ENCODE measurements at places on chromosomes 6 and 20.

GRCh38 chr6:157376241-157376640, 4.7 kb upstream of the ZDHHC14 start:
- no peak for DNase-seq

DNA sequence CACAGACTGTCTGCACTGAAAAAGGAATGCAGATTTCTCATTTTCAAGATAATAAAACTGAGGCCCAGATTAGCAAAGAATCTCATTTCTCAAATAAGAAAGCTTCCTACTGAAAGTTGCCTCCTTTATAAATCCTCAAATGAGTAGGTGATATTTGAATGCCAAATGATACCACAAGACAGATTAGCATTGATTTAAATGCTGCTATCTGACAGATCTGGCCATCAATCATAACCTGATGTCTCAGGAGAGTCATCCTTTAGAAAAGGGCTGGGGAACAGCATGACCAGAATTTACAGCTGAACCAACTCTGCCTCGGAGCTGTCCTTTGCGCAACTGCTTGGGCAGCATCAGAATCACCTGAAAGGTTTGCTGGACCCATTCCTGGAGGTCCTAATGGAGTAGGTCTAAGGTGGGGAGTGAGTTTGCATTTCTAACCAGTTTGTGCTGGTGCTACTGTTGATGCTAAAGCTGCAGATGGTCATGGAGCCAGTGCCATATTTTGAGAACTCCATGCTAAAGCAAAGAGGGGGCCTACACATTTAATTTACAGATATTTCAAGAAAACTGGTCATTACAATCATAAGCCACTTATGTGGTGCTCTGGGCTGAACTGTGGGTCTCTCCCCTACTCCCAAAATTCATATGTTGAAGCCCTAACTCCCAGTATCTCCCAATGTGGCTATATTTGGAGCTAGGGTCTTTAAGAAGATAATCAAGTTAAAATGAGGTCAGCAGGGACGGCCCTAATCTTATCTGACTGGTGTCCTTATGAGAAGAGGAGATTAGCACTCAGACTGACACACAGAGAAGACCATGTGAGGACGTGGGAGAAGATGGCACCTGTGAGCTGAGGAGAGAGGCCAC, 295.5 kb upstream of the JARID2 start:
- DNase-seq: no peak

GRCh38 chr20:41169162-41169690, 31.9 kb downstream of the PLCG1 start:
- DNase-seq: no peak

GRCh38 chr6:138724015-138724414, 49.6 kb upstream of the CCDC28A start:
- DNase-seq: peak; percentile 7

DNA sequence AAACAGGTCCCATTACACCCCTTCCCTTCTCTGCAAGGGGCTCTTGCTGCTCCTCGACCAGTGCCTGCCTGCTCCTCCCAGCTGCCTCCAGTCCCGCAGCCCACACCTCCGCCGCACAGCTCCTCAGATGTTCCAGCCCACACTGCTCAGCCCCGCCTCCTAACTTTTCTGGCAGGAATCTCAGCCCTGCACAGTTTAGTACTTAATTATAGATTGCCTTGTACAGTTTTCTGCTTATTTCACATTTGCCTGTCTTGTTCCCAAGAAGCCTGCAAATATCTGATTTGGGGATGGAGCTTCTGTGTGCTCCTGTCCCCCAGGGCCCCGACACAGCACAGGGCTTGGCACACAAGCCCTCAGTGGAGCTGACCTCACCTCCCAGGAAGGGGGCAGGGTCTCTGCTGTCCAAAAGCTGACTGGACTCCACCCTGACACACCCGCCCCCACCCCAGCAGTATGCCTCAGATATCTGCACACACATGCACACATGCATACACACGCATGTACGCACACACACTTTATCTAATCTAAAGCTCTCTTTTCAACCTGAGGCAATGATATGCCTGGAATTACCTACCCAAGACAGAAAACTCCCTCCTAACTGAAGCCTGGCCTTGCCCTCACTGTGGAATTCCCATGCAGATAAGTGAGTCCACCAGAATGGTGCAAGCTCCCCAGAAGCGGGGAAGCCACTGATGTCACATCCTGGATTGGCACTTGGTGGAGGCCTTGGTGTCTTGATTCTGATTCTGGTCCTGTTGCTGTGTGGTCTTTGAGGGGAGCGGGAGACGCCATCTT, 1.2 kb upstream of the PNPLA1 start:
- peak; percentile 32 for DNase-seq

GRCh38 chr6:110761371-110761770, 53.9 kb downstream of the CDK19 start:
- DNase-seq: no peak

DNA sequence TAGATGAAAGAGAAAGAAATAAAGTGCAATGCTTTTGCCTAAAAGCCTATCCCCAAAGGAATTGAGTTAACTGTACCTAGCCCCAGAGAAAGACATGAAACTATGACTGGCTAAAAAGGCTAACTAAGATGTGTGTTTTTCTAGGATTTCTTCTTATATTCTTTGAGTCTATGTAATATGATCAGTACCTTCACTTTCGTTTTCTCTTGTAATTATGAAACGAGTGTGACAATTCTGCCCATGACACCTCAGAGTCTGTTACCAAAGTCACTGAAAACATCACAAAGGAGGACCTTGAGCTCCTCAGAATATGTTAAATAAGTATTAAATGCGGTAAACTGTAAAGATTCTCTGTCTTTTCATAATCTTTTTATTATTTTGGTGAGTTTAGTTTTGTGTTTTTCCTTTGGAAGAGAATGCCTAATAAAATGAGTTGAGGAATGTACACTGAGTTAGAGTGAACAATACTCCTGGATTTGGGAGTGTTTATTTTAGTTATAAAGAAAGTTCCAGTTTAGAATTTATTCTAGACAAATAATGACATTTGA, 141.3 kb downstream of the FUT9 start:
- peak; percentile 1 for DNase-seq

DNA sequence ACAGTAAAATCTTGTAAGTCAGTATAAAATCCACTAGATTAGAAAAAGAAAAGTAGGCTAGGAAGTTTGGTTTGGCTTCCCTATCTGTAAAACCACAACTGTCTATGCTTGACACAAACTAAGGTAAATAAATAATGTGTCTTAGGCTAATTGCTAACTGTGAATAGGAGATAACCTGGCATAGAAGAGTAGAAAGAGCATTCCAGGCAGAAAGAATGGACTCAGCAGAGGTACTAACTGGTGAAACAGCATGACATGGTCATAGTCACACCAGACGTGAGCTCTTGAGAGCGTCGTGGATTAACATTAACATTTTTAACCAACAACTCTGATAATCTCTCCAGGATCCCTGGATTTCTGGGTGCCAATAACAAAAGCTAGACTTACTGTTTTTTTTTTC, 8.7 kb upstream of the WTAP start:
- no peak for DNase-seq

DNA sequence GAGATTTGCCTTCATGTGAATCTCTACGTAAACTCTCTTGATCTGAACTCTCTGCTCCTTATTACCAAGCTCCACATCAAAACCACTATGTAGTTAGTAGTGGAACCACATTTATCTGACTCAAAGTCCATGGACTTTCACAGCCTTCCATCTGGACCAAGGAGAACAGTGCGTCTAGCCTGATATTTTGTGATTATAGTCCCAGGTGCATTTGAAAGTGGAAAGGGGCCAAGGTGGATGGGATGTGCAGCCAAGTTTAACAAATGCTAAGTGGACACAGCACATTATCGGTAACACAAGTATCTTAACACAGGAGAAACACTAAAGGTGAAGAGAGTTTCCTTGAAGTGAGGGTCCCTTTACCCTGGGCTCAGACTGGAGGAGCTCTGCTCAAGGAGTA, 281.2 kb upstream of the SGK1 start:
- DNase-seq: no peak

DNA sequence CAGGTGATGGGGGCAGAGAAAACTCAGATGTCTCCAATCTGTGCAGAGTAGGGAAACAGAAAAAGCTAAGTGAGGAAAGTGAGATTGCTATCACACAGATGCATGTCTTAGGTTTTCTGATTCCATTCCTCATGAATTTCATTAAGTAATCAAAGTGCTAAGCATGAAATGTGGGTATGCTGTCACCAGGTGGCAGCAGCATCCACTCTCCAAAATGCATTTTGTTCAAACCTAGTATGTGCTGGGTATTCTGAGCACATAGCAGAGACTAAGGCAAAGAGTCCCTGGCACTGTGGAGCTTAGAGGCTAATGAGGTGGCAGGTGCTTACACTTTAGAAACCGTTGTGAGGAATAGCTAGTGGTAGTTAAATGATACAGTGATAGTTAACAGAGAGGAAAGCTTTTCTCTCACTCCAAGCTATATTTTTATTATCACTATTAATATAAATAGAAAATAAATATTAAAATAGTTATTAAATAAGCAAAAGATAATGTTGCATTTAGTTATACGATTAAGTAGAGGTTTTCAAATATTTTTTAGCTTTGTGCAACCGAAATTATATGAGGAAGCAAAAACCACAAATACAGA, 179.5 kb downstream of the CDH26 start:
- DNase-seq: peak; percentile 22

- no peak for DNase-seq
Observed at GRCh38 chr6:163507965-163508364, 93.4 kb downstream of the QKI start.

DNA sequence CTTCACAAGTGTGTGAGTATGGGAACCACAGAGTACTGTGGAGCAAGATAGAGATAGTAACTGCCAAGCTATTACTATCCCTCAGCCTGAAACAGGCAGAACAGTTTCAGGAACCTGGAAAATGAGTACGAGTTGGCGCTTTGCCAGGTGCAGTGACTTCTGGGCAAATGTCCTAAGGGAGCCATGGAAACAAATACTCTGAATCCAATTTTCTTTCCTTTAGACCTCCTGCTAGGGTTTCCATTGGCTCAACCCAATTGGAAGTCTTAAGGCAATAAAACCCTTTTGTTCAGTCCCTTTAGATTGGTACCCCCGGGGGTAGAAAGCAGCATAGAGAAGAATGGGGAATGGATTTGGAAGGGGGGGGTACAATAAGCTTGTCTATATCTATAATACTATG, 205.0 kb upstream of the EPHA7 start:
- peak; percentile 16 for DNase-seq

- DNase-seq: peak; percentile 33
Observed at GRCh38 chr6:11353921-11354389, 121.5 kb upstream of the NEDD9 start.

GRCh38 chr6:68874747-68875146, 239.7 kb downstream of the ADGRB3 start:
- no peak for DNase-seq

GRCh38 chr20:63891061-63892002, 3.6 kb upstream of the DNAJC5 start:
- no peak for DNase-seq

GRCh38 chr6:138007014-138007472, 100.2 kb downstream of the PERP start:
- DNase-seq: no peak

- no peak for DNase-seq
Observed at GRCh38 chr6:29680904-29681303, at the start of gene ZFP57. Gene ZFP57, minus strand, starts transcription at chr6:29681152. Its CDS starts 4,149 bp downstream, at chr6:29677003.

GRCh38 chr6:160247457-160247883, 11.2 kb downstream of the SLC22A2 start:
- peak; percentile 16 for DNase-seq

DNA sequence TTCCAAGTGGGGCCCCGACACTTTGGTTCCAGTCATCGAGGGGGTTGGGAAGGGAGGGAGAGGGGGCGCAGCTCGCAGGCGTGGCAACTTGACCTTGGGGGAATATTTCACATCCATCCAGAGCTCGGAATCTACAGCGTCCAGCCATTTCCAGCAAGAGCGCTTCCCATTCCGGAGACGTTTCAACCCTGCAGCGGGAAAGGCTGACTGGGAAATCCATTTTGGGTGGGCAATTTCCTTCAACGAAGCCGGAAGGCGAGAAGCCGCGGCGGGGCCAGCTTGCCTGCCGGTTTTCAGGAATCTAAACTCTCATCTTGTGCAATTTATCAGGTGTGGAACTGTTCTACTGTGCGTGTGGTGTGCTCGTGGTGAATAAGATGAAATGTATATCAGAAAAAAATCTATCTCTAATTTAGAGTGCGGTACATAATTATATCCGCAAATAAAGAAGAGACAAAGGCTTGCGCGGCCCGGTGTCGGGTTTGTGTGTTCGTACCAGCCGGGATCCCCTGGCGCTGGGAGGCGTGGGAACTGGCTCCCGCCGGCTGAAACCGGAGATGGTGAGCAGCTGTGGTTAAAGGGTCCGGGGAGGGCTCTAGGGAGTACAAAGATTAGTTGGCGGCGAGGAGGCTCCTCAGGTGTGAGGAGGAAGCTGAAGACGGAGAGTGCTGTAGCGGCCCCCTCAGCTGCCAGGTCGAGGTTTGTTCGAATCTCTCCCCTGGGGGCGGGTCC, 4.8 kb downstream of the SLC32A1 start:
- peak; percentile 45 for DNase-seq

GRCh38 chr20:47133809-47134456, 222.6 kb downstream of the ZMYND8 start:
- peak; percentile 35 for DNase-seq

GRCh38 chr6:26222571-26222970, 135.3 kb downstream of the HFE start:
- peak; percentile 35 for DNase-seq

DNA sequence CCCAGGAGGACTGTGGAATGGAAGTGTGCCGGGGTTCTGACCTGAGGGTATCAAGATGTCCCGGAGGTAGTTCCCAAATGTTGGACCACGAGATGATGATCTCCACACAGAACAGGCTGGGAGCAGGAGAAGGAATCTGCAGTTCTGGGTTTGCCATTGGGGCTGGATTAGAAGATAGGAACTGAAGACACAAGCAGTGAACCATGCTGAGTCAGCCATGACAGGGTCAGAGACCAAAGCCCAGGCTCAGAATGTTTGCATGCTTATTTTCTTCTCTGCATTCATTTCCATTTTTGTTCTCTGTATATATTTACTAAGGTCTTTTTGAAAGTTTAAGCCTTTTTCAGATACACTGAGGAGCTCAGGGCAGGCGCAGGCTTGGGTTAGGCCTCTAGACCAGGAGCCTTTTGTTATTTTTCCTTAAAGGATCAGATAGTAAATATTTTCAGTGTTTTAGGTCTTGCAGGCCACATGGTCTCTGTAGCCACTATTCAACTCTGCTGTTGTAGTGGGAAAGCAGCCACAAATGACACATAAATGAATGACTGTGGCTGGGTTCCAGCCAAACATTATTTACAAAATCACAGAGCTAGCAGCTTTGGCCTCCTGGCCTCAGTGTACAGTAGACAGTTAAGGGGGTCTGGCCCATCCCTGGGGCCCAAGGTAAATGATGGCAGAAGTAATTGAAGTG, 28.5 kb downstream of the SLC35D3 start:
- DNase-seq: no peak

GRCh38 chr6:9002833-9003232, 567.5 kb upstream of the SLC35B3 start:
- DNase-seq: peak; percentile 6

DNA sequence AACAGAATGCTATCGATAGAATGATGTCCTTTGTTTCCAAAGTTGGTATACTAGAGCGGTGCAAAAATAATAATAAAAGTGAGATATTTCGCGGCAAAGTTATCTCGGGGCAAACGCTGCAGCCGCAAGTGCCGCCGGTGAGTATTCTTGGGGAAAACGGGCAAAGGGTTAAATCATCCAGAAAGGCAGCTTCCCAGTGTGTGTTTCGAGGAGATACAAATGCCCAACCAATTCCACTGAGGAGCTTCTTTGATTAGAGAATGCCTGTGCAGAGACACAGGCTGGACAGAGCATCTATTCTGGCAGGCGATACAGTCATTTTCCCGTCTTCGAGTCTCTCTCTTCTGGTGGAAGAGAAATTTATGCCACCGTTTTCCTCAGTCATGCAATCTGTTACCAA, 58.0 kb upstream of the MPC1 start:
- no peak for DNase-seq

All from tongue (tissue), 3 donors.